Inflammatory macrophage (primary cell): ENCODE measurements at places on chromosomes 3 and 15.
A peak's percentile ranks its signal among the peaks of the same experiment; 100 is the strongest.

- DNase-seq = no peak
These were observed 71.4 kb downstream of the DUT start for GRCh38 chr15:48402427-48403177.

DNA sequence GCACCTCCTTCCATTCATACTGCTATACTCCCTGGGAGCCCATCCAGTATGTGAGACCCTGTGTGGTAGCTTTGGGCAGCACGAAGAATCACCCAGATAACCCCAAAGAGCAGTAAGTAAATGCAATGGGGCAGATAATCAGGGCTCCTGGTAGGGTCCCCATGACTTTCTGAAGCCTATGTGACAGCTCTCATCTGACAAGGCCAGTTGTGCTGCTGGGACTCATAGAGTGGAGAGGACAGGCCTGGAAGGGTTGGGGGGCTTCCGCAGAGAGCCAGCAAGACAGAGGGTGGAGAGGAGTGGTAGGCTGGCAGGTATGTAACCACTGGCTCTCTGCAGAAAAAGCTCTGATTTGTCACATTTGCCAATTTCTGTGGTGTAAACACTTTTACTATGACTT is 3.2 kb upstream of the SLC6A20 start:
- DNase-seq = no peak

DNA sequence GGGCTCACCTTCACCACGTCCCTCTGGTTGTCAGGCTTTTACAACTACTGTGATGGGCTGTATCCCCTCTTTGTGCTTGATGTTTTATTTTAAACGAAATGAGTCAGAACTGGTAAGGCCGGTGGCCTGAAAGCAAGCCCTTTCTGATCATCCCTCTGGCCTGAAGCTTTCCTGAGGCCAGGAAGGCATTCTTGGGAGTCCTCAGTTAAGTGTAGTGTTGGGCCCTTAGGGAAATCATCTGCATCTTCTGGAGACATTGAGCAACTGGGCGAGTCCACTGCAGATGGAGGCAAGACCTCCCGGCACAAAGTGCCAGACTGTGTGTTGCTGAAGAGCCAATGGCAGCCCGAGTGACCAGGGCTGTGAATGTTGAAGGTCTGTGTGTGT is 33.0 kb upstream of the AMOTL2 start:
- DNase-seq = no peak

GRCh38 chr15:67303490-67304363 is 49.1 kb downstream of the IQCH start:
- no peak for DNase-seq

GRCh38 chr3:136109499-136109898 is 86.6 kb downstream of the MSL2 start:
- no peak for DNase-seq

- no peak for DNase-seq
These were observed 179.5 kb downstream of the WNT5A start for GRCh38 chr3:55307622-55308021.

- peak; percentile 73 for DNase-seq
These were observed 395.2 kb upstream of the TPM1 start for GRCh38 chr15:62647202-62647842.

DNA sequence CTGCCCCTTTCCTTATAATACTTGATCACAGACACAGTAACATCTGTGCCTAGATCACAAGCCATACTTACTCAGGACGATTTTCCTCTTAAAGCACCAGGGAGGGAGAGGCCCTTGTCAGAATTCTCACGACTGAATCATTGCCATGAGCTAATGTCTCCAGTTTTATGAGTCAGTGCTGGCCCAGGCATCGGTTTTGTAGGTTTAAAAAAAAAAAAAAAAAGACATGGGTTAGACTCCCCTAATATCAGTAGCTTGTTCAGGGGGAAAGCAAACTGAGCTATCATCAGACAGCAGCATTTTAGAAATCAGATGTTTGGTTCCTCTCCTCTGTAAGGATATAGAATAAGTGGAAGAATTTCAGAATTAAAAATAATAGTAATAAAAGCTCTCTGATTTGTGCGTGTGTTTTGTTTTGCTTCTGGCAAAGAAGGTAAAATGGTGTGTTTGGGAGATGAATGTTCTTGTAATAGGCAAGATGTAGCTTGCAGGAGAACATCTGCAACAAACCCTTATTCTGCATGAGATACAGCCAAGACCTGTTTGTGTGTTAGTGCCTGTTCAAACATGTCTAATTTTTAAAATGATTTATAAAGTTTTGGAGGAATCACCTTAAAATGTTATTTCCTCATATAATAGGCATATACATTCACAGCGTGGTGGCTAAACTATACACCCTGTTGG is 193.6 kb downstream of the TP63 start:
- no peak for DNase-seq

GRCh38 chr3:32500880-32501782 is 1.5 kb downstream of the CMTM6 start:
- DNase-seq = no peak

DNA sequence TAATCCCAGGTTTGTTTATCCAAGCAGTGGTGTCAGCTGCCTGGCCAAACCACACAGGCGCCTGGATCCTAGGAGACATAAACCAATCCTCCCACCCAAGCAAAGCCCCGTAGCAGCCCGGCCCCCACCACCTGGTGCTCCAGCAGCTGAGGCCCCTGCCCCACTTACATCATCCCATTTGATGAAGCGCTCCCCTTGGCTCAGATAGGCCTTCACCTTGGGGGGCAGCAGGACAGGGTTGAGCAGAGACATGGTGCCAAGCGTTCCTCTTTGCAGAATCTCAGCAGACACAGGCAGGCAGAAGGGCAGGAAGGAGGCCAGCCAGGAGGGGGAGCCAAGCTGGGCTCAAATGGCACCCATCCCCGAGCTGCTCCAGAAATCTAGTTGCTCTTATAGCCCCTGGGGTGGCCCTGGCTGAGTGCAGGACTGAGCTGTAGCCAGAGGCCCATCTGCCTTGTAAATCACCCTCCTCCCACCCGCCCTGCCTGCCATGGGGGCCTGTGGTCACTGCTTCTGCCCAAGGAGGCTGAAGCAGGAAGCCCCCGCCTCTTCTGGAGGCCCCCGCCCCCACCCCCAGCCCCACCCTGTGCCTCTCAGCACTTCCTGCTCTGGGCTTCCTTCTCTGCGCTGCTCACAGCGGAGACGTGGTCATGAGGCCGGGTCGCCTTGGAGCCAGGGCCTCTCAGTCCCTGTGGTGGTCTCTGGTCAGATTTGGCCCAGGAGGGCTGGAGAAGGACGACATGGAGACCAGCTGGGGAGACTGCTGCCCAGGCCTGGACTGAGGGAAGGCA is at the start of gene PLCB2:
PLCB2 (minus strand) TSS at position 515 of the 791 bp plus-strand sequence; CDS start at position 252, 263 bp downstream.
- DNase-seq = peak; percentile 77

GRCh38 chr15:77416954-77417353 is 3.0 kb downstream of the PEAK1 start:
- DNase-seq = no peak

GRCh38 chr15:35362195-35362829 is 183.7 kb downstream of the DPH6 start:
- DNase-seq = no peak

- DNase-seq = peak; percentile 23
These were observed 401 bp downstream of the RAMAC start for GRCh38 chr15:82986442-82986780.

DNA sequence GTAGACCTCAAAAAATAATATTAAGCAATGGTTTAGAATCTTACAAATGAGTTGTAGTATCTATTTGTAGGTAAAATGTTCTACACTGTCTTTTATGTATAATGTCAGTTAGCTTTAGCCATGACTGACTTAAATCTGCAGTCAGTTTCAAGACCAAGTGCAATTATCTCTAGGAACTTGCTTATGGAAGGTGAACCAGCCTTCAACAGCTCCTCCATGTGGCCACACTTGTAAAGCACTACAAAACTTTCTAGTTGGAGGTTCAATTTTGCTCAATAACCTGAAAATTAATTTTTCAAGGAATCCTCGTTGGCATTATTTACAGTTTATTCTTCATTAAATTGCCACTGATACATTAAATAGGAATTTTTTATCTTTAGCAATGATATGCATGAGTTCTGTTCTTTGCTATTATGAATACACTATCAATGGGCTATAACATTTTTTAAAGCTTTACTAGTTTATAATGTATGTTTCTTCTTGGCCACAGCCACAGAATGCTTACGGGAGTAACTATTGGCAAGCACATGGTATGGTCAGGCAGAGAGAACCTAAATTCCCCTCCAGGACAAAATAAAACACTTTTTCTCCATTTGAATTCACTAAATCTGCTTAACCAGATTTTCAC is 315.3 kb upstream of the UBE2E2 start:
- peak; percentile 63 for DNase-seq

GRCh38 chr3:53629402-53629723 is 135.0 kb downstream of the CACNA1D start:
- no peak for DNase-seq

DNA sequence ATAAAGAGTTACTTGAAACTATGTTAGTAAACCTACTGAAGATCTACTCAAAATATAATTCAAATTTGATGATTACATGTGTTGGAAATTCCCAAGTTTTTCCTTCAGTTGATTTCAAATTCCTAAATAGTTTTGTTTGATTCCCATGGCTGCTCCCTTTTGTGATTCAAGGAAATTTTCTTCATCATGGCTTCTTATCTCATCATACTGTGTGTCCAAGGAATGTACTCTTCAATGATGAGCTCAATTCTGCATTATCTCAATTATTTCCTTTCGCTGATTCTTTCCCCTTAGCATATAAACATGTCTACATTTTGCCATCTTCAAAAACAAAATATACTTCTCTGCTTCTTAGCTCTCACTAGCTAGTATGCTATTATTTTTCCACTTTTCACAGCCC is 460.4 kb upstream of the NAALADL2 start:
- DNase-seq = no peak
